Neural progenitor cell (in vitro differentiated cells): ENCODE measurements at places on chromosomes 5 and 9. TPM values are rescaled to one million over a fixed set of nuclear protein-coding genes. Genes with fewer than 3 reads are reported as not detected.

The KIF27 gene
- 13.0 and 16.4 TPM in 2 replicates for total RNA-seq

The POU5F2 gene
- 0.93 and 1.0 TPM in 2 replicates for total RNA-seq

The PCDHA9 gene
- total RNA-seq: 2.0 TPM in 2 replicates

The SPATA9 gene
- not detected in 2 replicates for total RNA-seq

The MLANA gene
- not detected in 2 replicates for total RNA-seq

The IFNE gene
- total RNA-seq: 0.12 TPM in 1 of 2 replicates, not detected in the other

The PLCXD3 gene
- total RNA-seq: 0.09 TPM in 1 of 2 replicates, not detected in the other

The SLC36A2 gene
- total RNA-seq: not detected in 2 replicates

The IL5 gene
- total RNA-seq: not detected in 2 replicates

The ARHGEF37 gene
- total RNA-seq: 0.99 and 1.7 TPM in 2 replicates

The LCN2 gene
- total RNA-seq: not detected in 2 replicates

The NR2F1 gene
- total RNA-seq: 9.1 and 21.1 TPM in 2 replicates

The IFNA13 gene
- total RNA-seq: not detected in 2 replicates

The SOWAHA gene
- total RNA-seq: 0.03 TPM in 1 of 2 replicates, not detected in the other

The IL17B gene
- total RNA-seq: not detected in 2 replicates

The GDNF gene
- total RNA-seq: 0.09 TPM in 1 of 2 replicates, not detected in the other

The IL9 gene
- not detected in 2 replicates for total RNA-seq

The PCDHB13 gene
- total RNA-seq: 2.4 and 3.0 TPM in 2 replicates

The NDST1 gene
- 22.9 and 45.6 TPM in 2 replicates for total RNA-seq

The KCNV2 gene
- not detected in 2 replicates for total RNA-seq

The MSH3 gene
- 16.6 and 26.1 TPM in 2 replicates for total RNA-seq

The CCDC152 gene
- total RNA-seq: 11.8 and 23.9 TPM in 2 replicates

The AGXT2 gene
- not detected in 2 replicates for total RNA-seq

The KLF4 gene
- total RNA-seq: 0.51 and 2.1 TPM in 2 replicates

The PDE8B gene
- 1.2 and 4.3 TPM in 2 replicates for total RNA-seq

The CCNJL gene
- total RNA-seq: 8.4 and 9.4 TPM in 2 replicates

The HRH2 gene
- total RNA-seq: 0.19 TPM in 1 of 2 replicates, not detected in the other

The CNOT6 gene
- 28.6 and 38.5 TPM in 2 replicates for total RNA-seq

The IFNA10 gene
- total RNA-seq: not detected in 2 replicates

The SLC6A19 gene
- not detected in 2 replicates for total RNA-seq

The PPP1R26 gene
- 23.0 and 48.7 TPM in 2 replicates for total RNA-seq

The OLFM1 gene
- total RNA-seq: 4.0 and 6.6 TPM in 2 replicates

The ACOT12 gene
- total RNA-seq: 1.2 TPM in 1 of 2 replicates, not detected in the other

The PDZD2 gene
- total RNA-seq: 1.1 and 1.4 TPM in 2 replicates

The PIK3R1 gene
- 19.7 and 24.2 TPM in 2 replicates for total RNA-seq
